ENCODE measurements at places on chromosomes 5 and 9.

DNA sequence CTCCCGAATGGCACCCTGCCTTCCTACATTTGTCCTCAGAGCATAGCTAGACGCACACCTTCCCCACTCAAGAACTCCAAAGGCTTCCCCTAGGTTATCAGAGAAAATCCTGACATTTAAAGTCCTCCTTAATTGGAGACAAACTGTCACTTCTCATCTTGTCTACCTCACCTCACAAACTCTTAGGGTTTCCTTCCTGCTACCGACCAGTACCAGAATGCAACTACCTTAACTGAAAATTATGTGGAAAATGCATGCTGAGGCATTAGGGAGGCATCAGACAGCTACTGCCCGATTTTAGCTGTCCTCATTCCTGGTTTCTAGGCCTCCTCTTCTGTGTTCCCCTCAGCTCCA is 17.9 kb upstream of the TNIP1 start:
- no peak for DNase-seq

DNA sequence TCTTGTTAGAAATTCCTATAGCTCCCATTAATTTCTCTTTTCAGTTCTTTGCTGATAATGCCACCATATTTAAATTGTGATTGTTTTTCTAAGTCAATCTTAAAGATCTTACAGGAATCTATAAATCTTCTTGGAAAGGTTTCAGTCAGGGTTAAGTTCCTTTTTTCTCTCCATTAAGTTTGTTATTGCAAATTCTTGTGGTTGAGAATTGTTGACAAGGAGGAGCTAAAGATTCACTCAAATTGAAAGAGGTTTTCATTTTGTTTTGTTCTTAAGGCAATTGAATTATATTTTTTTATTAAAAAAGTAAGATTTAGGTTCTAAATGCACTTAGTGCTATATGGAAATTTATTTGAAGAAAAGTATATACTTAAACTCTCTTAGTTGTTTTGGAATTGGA is 213.4 kb downstream of the PRR16 start:
- no peak for DNase-seq

- DNase-seq = no peak
These were observed 146.5 kb downstream of the NSG2 start for GRCh38 chr5:174191850-174192655.

- DNase-seq = no peak
These were observed 81.5 kb downstream of the WNK2 start for GRCh38 chr9:93265301-93265971.

GRCh38 chr9:297104-297972 is 82.7 kb downstream of the DOCK8 start:
- peak; percentile 39 for DNase-seq

DNA sequence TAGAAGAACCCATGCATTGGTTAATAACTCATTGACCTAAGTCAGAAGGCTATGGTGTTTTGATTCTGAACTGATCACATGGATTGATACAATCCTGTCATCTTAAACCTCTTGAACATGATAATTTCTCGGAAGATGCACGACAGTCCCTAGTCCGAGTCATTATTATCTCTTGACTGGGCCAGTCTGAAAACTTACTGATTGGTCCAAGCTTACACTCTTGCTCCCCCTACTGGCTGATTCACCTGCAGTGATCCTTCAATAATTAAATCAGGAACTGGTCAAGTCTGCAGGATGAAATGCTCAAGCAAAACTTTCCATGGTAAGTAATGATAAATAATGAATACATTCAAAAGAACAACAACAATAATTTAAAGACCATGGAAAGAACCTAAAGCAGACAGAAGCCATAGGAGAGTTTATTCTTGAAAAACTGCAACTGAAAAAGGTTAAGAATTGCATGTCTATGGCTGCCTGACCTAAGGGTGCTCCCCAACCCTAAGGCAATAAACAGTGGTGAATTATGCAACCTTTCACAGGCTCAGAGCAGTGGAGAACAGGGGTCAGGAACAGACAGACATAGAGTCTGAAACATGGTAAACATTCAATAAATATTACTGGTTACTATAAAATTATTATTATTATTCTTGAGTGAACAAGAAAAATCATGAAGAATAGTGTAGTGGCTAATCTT is 79.3 kb downstream of the BRINP1 start:
- DNase-seq = peak; percentile 20

Data from foreskin keratinocyte (primary cell).